ENCODE measurements at places on chromosomes 3 and 15.
A peak's percentile ranks its signal among the peaks of the same experiment; 100 is the strongest.

GRCh38 chr3:157865352-157866000 lies 240.7 kb downstream of the SHOX2 start:
- peak; percentile 77 for DNase-seq

- DNase-seq, result no peak
Observed at GRCh38 chr3:14852717-14853116, 34.0 kb downstream of the FGD5 start.

- DNase-seq, result no peak
Observed at GRCh38 chr3:152413240-152413639, 144.5 kb downstream of the MBNL1 start.

- DNase-seq, result no peak
Observed at GRCh38 chr15:51267051-51267702, 71.2 kb downstream of the CYP19A1 start.

DNA sequence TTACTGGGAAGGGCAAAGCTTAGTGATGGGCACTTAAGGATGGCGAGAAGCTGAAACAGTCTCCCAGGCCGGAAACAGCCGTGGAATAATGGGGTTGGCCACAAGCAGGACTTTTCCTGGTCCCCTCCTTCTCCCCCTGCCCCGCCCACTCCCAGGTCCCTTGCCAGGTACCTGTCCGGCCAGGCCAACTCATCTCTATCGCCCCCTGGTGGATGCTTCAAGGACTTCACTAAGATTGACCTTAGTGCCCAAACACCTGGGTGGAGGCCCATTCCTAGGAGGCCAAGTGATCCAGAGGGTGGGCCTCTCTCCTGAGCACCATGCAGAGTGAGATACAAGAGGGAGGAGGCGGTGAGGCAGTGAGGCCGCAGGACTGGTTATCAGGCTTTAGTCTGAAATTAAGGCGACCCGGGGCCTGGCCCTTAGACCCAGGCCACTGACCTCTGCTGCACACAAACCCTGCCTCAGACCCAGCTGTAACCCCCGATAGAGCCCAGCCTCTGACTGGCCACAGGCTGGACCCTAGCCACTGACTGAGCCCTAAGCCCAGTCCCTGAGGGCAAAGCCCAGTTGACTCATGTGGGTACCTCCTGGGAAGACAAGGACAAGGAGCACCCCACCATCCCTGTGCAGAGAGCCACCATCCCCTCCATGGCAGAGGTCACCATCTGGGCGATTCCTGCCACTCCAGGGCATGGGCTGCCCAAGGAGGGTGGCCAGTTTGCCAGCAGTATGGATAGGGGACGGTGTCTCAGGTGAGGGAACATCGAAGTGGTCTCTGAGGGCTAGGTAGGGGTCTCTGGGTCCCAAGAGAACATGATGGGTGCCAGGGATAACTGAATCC lies 37.6 kb downstream of the VIPR1 start:
- DNase-seq, result peak; percentile 54

DNA sequence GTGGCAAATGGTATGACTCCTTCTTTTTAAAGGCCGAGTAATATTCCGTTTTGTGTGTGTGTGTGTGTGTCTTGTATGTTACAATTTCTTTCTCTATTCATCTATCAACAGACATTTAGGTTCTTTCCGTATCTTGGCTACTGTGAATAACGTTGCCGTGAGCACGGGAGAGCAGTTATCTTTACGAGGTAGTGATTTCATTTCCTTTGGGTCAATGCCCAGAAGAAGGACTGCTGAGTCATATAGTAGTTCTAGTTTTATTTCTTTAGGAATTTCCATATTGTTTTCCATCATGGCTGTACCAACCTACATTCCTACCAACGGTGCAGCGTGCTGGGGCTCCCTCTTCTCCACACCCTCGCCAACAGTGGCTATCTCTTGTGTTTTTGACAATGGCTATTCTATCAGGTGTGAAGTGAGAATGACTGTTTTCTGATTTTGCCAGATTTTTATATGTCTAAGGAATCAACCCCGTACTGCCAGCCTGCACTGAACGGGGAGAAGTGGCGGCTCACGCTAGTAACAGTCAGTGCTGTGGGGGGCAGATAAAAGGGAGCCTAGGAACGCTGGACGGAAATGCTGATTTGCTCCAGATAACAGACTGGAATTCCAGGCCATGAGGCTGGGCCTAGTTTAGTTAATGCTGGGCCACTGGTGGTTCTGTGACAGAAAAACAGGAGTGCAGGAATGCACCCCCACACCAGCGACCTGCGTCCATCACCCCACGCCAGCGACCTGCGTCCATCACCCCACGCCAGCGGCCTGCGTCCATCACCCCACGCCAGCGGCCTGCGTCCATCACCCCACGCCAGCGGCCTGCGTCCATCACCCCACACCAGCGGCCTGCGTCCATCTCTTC lies 168.1 kb downstream of the XXYLT1 start:
- no peak for DNase-seq

DNA sequence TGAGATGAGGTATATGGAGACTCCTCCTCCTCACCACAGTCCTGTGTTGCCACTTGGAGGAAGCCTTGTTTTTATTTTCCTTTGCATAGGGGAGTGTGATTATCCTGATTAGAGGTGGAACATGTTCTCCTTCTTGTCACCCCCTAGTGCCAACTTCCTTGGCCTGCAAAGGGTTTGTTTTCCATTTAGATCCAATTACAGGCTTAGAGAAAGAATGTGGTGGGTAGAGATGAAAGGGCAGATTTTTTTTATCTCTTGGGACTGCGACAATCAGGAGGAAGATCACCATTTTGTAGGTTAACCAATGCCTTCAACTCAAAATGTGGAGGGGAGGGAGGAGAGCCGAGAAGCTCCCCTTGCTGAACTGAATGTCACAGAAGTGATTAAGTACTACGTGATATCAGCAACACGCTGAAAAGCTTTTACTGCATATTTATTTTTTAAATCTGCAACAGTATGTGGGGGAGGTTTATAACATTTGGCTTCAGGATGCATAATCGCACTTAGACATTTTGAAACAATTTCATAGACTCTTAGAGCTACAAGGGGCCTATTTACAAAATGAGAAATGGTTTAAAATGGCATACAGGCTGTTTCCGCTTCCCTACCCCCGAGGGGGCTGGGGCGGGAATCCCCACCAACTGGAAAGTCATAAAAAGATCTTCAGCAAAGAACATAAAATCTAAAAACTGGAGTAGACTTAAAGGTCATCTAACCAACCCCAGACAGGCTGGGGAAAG lies 2.4 kb downstream of the LMCD1 start:
- no peak for DNase-seq

GRCh38 chr3:133928903-133929607 lies 33.4 kb upstream of the RAB6B start:
- DNase-seq, result no peak

- DNase-seq, result no peak
Observed at GRCh38 chr3:153670577-153670976, 450.6 kb upstream of the ARHGEF26 start.

- DNase-seq, result no peak
Observed at GRCh38 chr15:68897016-68897415, 33.3 kb upstream of the SPESP1 start.

- DNase-seq, result no peak
Observed at GRCh38 chr15:89091627-89092220, 3.5 kb downstream of the ABHD2 start.

- DNase-seq, result no peak
Observed at GRCh38 chr3:128166971-128167453, 13.7 kb downstream of the EEFSEC start.

- no peak for DNase-seq
Observed at GRCh38 chr3:178634975-178635374, 98.7 kb downstream of the KCNMB2 start.

- no peak for DNase-seq
Observed at GRCh38 chr3:147367676-147368075, 38.7 kb downstream of the ZIC4 start.

DNA sequence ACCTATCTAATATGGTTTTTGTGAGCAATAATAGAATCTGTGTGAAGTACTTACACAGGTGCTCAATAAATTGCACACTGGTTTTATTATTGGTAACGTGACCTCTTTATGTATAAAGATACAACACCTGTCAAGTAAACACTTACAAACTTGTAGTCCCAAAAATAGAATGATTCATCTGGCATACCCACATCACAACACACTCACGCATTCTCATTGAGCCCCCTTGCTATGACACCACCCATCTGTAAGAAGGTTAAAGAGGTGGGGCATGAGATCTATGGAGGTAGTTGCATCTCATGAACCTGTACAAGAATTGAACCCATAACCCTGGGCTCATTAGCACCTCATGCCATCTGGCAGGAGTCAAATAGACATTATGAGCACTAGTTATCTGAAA lies 134.9 kb upstream of the THBS1 start:
- DNase-seq, result no peak

GRCh38 chr3:109683746-109684145 lies 346.4 kb upstream of the DPPA4 start:
- no peak for DNase-seq

DNA sequence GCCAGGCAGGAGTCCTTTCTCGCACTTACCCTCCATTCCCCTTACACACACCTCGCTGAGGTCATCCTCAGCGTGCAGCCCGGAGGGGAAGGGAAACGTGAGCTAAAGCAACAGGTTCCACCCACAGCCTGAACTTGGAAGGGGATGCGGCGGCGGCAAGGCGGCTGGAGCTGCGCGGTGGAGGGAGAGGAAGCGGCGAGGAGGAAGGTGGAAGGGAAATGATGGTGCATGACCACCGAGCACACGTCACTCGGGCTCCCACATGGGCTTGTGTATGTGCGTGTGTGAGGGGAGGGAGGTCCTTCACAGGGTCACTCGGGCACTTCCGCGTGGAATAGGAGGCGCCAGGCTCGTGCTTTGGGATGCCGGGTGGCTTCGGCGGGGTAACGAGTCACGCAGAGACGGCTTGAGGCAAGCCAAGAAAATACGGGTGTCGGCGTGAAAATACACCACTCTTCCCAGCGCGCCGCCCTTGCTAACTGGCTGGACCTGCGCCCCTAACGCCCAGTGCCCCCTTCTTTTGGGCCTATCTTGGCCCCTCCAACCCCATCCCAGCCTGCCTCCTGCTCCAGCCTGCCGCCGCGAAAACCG lies 225.5 kb upstream of the IL12A start:
- no peak for DNase-seq

GRCh38 chr3:105828703-105829102 lies 40.1 kb downstream of the CBLB start:
- no peak for DNase-seq

- DNase-seq, result no peak
Observed at GRCh38 chr3:41679374-41679773, 282.5 kb downstream of the ULK4 start.

DNA sequence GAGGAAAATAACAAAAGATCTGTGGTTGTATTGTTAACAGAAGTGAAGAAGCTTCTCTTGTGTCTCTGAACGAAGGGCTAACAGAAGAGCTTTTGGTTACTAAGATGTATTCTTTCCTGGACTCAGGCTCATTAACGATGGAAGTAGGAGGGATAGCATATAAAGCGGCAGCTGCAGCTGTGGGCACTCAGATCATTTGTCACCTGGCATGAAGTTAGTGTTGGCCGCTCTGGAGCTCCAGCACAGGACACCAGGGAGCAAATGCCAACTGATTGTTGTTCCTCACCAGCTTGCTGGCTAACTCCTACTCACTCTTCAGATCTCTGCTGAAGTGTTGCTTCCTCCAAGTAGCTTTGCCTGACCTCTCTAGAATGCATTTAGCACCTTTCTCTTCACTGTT lies 15.5 kb upstream of the SLITRK3 start:
- DNase-seq, result no peak

DNA sequence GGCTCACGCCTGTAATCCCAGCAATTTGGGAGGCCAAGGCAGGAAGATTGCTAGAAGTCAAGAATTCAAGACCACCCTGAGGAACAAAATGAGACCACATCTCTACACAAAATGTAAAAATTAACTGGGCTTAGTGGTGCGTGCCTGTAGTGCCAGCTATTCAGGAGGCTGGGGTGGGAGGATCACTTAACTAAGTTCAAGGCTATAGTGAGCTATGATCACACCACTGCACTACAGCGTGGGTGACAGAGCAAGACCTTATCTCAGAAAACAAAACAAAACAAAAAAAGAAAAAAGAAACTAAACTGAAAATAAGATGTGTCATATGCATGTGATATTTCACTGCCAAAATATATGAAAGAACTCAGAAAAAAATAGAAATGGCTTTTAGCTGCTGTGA lies 243.3 kb upstream of the CCDC54 start:
- DNase-seq, result no peak

GRCh38 chr15:65773386-65774111 lies 18.5 kb downstream of the DENND4A start:
- no peak for DNase-seq

GRCh38 chr3:129777806-129778205 lies 115.7 kb downstream of the TMCC1 start:
- DNase-seq, result no peak

DNA sequence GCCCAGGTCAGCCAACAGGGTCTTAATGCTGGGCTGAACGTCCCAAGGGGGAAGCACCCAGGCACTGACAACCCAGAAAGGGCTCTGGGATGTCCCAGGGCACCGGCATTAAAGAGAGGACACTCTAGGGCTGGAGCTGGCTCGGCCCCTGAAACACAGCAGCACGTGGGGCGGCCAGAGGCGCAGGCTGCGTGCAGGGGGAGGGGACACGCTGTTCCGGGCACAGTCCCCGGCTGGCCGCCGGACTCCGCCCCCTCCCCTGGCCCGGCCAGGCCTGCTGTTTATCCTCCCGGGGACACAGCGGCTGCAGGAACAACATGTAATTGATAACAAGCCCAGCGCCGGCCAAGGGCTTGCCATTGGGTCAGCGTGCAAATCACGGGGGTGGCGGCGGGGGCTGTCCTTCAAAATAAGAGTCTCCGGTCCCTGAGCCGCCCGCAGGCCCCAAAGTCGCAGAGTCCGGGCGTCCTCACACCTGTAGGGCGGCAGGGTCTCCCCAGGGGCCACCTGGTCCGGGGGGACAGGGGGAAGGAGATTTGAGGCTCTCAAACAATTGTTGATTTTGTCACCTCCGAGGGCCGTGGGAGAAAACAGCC lies 1.3 kb downstream of the KLF15 start:
- peak; percentile 40 for DNase-seq

DNA sequence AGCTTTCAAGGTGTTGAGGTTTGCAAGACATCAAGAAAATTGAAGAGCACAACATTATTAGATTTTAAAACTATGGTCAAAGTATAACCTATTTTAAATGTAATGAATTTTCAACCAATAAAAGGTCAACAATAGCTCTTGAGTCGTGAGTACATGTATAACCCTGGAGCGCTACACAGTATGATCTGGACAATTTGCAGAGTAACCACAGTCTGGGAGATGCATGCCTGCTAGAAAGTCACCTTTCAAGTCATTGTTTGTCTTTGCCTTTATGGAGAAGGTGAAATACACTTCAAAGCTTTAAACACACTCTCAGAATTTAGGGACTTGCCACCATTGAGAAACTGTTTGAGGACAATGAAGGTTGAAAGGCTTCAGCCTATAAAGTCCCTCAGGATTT lies 112.6 kb upstream of the ALCAM start:
- no peak for DNase-seq

- DNase-seq, result no peak
Observed at GRCh38 chr3:54228806-54229205, 106.5 kb downstream of the CACNA2D3 start.

DNA sequence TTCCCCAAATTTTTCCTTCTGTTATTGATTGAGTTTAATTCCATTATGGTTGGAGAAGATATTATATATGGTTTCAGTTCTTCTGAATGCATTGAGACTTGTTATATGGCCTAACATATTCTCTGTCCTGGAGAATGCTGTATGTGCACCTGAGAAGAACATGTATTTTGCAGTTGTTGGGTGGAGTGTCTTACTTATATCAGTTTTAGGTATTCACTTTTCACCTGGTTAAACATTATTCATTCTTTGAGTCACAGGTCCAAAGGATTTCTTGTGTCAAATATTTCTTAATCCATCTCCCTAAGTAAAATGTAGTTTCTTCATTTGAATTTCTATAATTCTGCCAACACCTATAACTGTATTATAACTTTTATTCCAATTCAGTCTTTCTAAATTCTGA lies 17.8 kb downstream of the ACKR2 start:
- DNase-seq, result no peak

GRCh38 chr15:71374607-71375352 lies 259.5 kb downstream of the THSD4 start:
- no peak for DNase-seq

All from NAMALWA (cell line).